ENCODE measurements at places on chromosomes 16 and 17. TPM values are rescaled to one million over a fixed set of nuclear protein-coding genes. Genes with fewer than 3 reads are reported as not detected.

DNA sequence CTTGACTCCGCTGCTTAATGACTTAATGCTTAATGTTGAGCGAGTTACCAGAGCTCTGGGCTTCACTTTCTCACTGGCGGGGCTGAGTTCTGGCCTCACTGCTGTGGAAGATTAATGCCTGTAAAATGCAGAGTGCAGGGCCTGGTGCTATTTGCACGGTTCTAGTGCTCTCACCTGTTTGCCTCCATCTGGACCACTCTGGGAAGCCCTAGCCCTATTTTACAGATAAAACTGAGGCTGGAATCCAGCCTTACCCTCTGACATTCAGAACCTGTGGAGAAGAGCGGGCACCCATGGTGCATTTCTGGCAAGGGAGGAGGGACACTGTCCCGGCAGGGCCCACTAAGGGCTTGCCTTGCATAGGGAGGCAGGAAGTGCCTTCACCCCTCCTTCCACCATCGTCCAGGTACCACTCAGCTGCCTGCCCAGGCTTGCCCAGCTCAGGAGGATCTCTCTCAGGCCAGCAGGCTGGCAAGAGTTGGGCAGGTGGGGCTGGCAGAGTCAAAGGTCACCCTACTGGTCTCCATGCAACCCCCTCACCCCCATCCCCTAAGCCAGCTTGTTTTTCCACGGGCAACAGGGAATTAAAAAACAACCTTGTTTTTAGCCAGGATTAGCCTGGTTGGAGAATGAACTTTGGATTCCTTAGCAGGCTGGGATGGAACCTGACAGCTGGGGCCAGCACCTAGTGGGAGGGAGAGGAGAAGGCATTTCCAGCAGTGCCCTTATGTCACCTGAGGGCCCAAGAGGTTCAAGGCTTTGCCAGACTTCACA is 4.1 kb upstream of the UBALD1 start:
- DNase-seq = no peak

DNA sequence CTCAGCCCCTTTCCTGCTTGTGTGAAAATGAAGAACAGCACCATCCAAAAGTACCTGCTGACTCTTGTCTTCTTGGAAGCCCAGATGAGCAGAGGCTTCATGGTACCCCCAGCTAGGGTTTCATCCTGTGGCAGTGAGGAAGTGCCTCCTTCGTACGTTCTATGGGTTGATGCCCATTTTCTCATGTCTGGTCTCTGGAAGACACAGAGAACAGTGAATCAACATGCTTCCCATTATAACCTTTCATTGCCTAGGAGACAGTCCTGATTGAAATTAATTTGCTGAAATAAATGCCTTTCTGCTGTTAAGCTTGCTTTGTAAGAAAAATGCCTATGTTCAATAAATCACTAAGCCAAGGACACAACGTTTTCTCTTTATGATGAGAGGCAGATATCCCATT is 36.5 kb downstream of the RCVRN start:
- peak; percentile 7 for DNase-seq

GRCh38 chr17:45980855-45981254 is 18.2 kb upstream of the STH start:
- DNase-seq = no peak

GRCh38 chr16:81536648-81537047 is 92.0 kb downstream of the CMIP start:
- DNase-seq = no peak

DNA sequence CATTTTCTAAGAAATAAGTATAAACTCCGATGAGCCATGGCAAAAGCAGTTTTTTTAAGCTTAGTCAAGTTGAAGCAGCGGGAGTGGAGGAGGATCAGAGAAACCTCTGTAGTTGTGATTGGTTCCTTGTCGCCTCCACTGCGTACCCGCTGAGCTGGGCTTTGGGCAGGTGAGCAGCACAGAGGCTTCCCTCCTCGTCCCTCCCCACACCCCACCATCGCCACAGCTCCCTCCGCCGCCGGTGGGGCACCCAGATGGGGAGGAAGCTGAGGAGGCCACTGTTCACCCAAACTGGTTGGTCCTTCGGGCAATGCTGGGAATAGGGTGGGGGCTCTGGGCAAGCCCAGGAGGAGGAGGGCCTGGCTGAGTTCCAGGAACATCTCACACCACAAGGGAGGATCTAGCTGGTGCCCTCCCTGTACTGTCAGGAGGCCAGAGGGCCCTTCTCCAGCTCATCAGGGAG is 5.2 kb upstream of the MRPL38 start:
- DNase-seq = no peak

Gene LDHD
- 7.5 TPM for total RNA-seq

Gene CHST5
- total RNA-seq = not detected

Gene NTN1
- total RNA-seq = 29.6 TPM

Gene HIC1
- total RNA-seq = 131 TPM

Measured in ascending aorta (tissue), 2 donors.